Stimulated activated CD4-positive, alpha-beta T cell treated with anti-CD3 and anti-CD28 coated beads, Interleukin-1b, Interleukin-23, amount 100 ng/mL, for 24 hours (primary cell): ENCODE measurements at places on chromosomes 6 and 20.

DNA sequence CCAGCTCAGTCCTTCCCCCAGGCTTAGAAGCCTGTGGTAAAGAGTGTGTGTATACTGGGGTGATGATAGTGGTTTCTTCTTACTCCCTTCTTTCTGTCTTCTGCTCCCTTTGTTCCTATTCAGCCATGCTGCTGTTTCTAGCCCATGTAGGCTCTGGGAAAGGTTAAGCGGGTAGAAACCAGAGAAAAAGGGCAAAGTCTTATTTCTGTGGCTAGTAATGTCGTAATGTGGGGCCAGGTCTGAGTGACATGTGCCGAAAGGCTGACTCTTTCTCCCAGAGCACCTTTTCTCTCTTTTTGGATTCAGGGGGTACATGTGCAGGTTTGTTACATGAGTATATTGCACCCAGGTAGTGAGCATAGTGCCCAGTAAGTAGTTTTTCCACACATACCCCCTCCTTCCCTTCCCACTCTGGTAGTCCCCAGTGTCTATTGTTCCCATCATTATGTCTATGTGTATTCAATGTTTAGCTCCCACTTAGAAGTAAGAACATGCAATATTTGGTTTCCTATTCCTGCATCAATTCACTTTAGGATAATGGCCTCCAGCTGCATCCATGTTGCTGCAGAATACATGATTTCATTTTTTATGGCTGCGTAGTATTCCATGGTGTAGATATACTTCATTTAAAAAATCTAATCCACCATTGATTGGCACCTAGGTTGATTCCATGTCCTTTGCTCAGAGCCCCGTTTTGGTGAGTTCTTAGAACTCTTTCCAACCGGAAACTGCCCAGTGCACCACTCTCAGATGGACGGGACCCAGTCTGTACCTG is 74.3 kb downstream of the EFHC1 start:
- DNase-seq = no peak

- DNase-seq = no peak
These were observed 9.2 kb upstream of the C6orf141 start for GRCh38 chr6:49541210-49541724.

GRCh38 chr6:46491201-46491627 is at the start of gene RCAN2:
Gene RCAN2 (minus strand): TSS chr6:46491449.
- DNase-seq = no peak

DNA sequence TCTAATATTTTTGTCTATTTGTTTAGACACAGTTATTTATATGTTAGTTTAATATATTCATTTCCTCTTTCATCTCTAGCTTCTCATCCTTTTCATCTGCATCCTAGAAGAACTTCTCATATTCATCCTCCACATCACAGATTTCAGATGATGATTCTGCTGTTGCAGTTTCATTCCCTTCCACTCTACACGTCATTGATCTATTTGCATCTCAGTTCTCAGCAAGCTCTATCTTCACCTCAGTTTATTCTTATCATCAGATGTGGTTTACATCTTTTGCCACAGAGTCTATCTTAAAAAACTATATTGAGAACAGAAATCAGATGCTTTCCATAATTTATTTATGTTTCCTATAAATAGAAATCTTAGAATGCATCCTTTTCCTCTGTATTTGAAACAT is 13.3 kb downstream of the SLC2A12 start:
- DNase-seq = no peak

DNA sequence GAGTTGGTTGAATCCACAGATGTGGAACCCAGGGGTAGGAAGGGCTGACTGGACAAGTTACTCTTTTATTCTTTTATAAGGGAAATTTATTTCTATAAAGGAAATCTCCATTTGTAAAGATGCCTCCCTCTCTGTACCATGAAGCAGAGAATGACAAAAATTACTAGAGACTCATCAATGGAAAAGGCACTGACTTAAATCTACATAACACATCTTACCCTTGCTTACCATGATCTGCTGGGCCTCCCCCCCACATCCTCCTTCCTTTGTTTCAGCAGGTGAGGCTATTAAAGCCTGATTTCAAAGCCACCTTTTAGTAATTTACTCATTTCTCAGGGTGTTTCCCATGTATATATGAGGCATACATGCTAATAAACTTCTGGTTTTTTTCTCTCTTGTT is 130.2 kb upstream of the HDDC2 start:
- no peak for DNase-seq

- peak; percentile 48 for DNase-seq
These were observed 878 bp downstream of the HLA-C start for GRCh38 chr6:31270788-31271640.

DNA sequence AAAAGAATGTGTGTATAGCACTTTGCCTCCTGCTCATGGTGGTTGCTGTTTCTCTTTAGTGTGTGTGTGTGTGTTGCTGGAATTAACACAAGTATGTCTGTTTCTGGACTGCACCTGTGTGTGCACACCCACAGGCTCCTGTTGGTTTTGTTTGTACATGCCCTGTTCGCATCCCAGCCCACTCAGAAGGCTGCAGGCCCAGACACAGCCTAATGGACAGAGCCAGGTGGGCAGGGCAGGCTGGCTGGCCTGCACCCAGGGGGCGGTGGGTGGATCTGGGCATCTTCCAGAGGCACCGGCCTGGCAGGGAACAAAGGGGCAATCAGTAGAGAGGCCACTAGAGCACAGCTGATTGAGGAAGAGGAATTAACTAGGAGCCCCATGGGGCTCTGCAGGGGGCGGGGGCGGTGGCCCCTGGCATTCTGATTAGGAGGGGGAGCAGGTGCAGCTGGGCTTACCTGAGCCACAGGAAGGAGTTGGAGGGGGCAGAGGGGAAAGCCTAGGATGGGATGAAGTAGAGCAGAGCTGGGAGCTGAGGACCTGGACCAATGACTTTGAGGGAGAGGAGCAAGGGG is 21.9 kb downstream of the CD40 start:
- DNase-seq = no peak

DNA sequence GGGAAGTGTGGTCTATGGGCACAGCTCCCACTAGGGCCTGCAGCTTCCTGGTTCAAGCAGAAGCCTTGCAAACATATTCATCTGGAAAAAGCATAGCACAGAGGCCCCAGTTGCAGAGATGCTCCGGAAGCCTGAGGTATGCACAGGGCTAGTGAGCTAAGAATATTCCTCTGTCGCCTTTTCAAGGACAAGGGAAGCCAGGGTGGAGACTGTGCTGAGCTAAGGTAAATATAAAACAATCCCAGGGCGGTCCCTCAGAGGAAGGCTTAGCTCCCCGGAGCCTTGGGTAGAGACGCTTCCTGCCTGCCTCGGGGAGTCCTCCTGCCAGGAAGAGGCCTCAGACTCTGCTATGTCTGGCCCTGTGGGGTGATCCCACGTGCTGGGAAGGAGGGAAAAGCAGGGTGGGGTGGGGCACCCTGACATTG is 134.8 kb upstream of the FOXA2 start:
- DNase-seq = no peak

DNA sequence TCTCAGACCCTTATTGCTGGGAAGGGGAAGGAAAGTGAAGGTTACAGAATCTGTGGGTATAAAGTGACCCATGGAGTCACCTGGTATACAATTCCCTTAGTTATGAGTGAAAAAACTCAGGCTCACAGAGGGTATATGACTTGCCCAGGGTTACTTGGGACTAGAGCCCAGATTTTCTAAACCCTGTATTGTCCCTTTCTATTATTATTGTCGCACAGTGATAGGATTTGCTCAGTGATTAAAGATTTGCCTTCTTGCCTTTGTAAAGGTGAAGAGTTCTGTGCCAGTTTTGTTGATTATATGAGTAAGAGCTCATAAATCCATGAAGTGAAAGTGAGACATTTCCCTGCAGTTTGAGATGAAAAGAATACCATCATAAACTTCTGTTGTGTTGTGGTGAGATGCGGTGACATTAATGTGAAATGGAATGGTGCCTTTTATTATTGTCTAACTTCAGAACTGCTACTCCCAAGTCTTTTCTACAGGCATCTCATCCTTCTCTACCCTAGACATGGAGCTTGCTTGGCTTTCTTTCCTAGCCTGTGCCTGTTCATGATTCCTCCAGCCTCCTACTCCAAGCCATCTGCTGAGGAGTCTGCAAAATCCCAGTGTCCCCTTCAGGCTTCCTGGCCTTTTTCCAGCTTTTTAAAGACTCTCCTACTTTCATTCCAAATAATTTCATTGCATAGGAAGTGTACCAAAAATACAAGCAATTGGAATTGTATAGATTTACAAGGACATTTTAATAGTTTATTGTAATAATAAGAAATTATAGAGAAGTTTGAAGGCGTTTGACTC is 33.5 kb upstream of the ADIG start:
- no peak for DNase-seq

- DNase-seq = no peak
These were observed 649 bp upstream of the LRRC73 start for GRCh38 chr6:43510827-43511163.

- no peak for DNase-seq
These were observed 455.1 kb upstream of the HSF2 start for GRCh38 chr6:121944354-121944753.
